NCI-H2227 treated with DMSO at 0.1 percent for 48 hours (cell line): ENCODE measurements at places on chromosomes 2 and 18.
A peak's percentile ranks its signal among the peaks of the same experiment; 100 is the strongest.

DNA sequence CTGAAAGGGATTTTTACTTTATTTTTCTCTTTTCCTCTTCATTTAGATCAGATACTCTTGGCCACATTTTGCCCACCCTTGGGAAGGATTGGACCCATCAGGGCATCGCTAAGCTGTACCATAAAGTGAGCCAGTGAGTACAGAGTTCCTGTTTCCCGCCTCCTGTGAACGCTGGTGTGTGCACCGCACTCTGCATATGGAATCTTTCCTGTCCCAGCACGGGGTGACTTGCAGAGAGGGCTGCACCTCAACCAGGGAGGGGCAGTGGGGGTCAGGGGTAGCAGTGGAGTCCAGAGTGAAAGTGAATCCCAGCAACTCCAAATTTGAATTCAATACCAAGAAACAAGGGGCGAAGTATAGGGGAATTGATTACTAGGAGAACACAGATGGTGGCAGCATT lies 58.6 kb downstream of the LPIN1 start:
- no peak for DNase-seq

GRCh38 chr2:36811071-36811470 lies 114.6 kb downstream of the VIT start:
- DNase-seq = no peak

GRCh38 chr2:239004274-239005015 lies 156.6 kb downstream of the TWIST2 start:
- DNase-seq = no peak

GRCh38 chr2:174112073-174112472 lies 136.3 kb downstream of the OLA1 start:
- DNase-seq = no peak

GRCh38 chr2:43225093-43225787 lies 1.2 kb downstream of the ZFP36L2 start:
- peak; percentile 22 for DNase-seq

DNA sequence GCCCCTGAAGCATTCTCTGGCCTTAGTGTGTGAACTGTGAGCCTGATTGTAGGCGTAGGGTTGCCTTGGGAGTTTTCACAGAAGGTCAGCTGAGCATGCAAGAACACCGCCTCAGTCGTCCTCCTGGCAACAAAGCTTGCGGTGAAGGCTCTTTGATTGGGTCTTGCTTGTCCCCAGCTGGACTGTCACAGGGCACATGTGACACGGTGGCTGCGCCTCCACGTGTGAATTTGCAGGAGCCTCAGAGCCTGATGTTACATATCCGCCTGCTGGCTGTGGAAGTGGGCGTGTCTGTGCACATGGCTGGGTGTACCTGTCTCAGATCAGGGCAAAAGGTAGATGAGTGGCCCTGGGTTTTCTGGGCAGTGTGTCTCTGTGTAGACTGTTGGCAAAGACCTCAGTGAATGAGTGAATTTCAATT lies 228.7 kb downstream of the HAUS1 start:
- no peak for DNase-seq

- no peak for DNase-seq
Measured at GRCh38 chr2:238281826-238282480, 6.5 kb downstream of the PER2 start.

GRCh38 chr2:236548179-236548921 lies 21.3 kb upstream of the ACKR3 start:
- no peak for DNase-seq

DNA sequence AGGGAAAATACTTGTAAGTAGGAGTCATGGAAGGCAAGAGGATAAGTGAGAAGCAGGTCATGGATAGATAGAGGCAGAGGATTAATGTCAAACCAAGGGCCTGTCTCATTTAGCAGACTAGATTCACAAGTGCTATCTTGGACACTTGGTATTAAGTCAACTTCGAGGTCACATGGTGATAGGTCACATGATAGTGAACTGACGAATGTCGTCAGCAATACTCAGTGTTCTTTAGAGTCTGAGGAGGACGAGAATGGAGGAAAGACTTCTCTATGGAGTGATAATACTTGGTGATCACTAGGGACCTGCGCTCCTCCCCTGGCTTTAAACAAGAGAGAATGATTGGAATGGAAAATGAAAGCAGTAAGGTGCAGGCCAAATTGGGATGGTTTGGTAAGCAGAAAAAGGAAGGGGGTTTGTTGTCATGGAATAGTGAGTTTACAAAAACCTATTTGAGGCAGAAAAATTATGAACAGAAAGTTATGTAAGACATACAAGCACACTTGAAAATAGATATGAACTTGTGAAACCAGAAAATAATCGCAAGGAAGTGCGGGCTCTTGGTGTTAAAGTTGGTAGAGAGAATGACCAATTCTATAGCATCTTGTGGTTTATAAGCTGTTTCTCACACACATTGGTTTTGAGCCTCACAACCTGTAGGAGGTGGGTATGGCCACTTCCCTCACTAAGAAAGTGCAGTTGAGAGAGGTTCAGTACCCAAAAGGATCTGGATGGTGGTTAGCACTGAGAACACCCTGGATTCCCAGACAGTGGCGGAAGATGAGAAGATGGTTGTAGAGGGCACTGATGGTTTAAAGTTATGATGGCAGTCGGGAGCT lies 141.5 kb downstream of the WDSUB1 start:
- DNase-seq = no peak

DNA sequence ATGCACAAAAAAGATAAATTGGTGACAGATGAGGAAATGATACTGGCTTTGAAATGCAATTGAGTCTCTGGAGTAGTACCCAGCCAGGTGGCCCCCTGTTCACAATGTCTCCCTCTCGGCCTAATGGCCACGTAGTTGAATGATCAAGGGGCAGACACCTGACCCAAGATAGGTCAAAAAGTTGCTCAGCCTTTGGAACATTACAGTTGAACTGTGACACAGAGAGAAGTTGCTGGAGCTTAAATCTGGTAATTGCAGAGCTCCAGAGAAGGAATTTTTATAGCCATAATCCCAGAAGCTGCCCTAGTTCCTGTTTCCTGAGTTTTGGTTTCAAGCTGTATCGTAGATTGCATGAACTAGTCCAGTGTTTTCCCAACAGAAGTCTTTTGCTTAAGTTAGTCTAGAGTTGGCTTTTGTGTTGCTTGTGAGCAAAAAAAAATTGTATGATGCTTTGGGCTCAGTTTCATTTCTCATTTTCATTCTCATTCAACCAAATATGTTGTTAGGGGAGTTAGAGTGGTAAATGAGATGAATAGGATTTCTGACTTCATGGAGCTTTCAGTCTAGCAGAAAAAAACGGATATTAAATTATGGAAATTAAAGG lies 117.9 kb downstream of the CSRNP3 start:
- DNase-seq = no peak

DNA sequence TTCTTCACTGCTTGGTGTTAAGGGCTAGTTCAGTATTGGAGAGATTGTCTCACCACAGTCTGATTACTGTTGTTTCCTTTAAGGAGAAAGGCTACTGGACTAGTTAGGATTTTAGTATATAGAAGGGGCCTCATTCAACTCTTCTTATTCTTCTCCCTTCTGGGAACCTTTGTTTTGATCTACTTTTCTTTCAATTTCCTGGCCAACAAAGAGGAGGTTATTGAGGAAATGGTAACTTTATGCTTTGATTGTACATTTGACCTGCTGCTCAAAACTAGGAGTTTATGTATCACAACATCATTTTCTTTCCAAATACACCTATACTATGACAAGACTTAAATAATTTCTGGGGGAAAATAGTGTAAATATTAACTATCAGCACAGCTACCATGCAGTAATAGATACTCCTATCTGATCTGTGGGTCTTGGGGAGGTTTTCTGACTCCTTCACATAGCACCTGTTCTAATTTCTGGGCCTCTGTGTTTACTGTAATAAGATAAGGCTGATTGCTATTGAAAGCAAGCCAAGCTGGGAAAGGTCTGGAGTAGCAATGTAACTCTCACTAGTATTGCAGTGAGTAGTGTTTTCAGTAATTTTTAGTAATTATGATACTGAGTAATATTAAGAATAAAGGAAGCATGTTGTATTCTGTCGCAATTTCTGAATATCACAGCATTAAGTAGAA lies 395.3 kb downstream of the NUP35 start:
- no peak for DNase-seq

GRCh38 chr2:126719833-126720351 lies 63.9 kb downstream of the GYPC start:
- DNase-seq = no peak

DNA sequence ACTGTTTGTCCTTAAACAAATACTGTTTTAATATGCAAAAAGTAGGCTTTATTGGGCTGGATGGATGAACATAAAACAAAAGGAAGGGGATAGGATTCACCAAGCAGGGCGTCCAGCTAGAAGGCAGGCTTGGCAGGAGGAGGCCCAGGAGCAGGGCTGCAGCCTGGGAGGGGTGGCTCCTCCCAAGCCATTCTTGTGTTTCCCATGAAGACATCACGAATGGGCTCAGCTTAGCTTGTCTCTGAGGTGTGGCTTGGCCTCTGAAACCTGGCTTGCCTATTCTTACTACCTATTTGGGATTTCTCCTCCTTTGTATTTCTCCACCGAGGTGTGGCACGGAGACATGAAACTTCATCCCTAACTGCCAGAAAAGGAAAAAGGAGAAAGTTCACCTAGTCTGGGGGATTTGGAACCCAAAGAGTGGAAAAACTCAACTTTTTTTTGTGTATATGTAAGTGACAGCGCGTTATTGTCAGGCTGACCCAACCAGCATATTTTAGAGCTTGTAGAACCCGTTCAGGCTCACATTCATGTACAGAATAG lies 481.9 kb upstream of the SPRED2 start:
- DNase-seq = no peak

GRCh38 chr18:8791171-8791651 lies 85.9 kb downstream of the MTCL1 start:
- DNase-seq = no peak

DNA sequence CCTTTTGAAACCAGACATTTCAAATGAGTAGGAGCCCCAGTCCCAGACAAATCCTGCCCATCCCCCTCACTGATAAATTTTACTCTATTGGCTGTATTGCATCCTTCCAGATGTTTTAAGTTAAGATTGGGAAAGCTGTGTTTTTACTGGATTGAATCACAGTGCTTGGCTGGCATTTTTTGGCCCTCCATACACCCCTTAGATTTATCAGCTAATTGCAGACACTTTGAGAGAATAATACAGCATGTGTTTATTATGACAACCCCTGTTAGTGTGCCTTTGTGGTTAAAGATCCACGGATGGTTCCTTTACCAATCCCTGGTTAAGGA lies 74.9 kb downstream of the ANTXR1 start:
- no peak for DNase-seq

DNA sequence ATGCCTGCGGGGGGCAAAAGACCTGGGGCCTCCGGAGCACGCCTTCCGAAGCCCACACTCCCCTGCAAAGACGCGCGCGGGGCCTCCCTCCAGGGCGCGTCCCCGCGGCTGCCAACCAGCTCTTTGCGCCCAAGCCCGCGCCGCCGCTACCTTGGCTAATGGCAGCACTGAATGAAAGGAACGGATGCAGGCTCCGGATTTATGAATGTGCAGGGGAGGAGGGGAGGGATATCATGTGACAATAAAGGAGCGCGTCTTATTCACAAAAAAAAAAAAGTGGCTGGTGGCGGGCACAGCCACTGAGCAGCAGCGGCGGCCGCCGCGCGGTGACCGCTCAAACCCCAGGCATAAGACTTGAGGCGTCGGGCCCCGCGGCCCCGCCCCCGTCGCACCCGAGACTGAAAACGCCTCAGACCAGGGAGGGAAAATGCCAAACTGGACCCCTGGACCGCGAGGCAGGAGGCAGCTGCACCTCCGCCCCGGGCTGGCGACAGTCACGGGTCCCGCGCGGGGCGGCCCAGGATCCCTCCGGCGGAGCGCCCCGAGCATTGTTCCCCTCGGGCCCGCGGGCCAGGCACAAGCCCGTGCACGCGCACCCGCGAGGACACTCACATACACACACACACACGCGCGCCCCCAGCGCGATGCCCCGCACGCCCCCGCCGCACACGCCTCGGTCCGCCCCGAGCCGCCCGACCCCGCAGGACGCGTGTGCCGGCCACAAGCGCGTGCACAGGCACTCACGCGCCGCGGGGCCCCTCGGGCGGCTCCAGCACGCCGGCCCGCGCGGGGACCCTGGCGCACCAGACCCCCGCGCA lies 1.6 kb downstream of the SPRED2 start:
- DNase-seq = peak; percentile 80

DNA sequence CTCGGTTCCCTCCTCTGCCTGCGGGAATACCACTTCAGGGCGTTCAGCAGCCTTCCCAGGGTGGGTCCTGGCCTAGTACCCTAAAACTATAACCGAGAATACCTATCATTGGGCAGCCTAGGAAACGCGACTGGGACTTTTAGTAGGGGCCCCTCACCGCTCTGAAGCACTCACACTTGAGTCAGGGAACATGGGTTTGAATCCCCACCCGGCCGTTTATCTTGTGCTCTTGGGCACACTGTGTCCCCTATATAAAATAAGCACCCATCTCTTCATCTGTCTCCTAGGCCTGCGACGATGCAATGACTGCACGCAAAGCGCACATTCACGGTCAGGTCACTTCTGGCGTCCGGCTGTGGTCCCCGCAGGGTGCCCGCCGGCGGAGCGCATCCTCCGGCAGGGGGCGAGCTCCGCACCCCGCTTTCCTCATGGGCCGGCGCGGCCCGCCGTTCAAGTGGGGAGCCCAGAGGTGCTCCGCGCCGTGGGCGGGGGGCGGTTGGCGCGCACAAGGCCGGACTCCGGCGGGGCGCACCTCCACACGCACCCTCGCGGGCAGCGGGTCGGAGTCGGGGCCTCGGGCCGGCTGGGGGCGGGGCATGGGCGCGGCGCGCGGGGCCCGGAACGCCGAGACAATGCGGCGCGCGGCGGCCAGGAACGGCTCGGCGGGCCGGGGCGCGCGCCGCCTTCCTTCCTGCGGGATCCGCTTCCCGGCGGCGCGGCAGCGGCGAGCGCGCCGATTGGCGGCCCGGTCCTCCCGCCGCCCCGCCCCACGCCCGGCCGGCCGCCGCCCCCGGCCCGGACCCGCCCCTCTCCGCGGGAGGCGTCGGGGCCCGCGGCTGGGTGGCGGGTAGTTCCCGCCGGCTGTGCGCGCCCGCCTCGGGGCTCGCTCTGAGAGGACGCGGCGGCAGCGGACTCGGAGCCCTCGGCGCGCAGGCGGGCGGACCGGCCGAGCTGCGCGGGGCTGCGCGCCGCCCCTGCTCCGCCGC lies at the start of gene ASAP2:
Gene ASAP2, plus strand, starts transcription at position 850 of the 986 bp plus-strand sequence. CDS start 293 bp downstream, outside the sequence.
- DNase-seq = peak; percentile 62

GRCh38 chr2:231720292-231720986 lies 12.1 kb downstream of the PTMA start:
- no peak for DNase-seq

- no peak for DNase-seq
Measured at GRCh38 chr2:150767991-150768746, 280.7 kb upstream of the RND3 start.

DNA sequence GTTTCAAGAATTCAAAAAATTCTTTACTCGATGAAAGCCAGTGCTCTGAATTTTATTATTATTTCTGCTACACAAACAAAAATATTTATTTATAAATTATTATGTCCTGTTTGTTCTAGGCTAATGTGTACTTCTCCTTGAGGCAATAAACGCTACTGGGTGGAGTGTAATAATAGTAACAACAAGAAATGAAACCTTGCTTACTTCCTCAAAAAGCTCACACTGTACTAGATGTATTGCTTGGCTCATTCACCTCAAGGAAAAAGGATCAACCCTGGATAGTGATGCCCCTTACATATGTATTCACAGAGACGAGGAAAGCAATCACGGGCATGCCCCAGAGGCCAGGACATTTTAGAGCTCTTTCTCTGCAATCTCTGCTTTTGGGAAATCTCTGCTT lies 685.6 kb upstream of the NXPH2 start:
- no peak for DNase-seq

- DNase-seq = no peak
Measured at GRCh38 chr2:24438106-24438505, 52.9 kb upstream of the NCOA1 start.
